ENCODE measurements at places on chromosomes 6 and 20.
A peak's percentile ranks its signal among the peaks of the same experiment; 100 is the strongest.

DNA sequence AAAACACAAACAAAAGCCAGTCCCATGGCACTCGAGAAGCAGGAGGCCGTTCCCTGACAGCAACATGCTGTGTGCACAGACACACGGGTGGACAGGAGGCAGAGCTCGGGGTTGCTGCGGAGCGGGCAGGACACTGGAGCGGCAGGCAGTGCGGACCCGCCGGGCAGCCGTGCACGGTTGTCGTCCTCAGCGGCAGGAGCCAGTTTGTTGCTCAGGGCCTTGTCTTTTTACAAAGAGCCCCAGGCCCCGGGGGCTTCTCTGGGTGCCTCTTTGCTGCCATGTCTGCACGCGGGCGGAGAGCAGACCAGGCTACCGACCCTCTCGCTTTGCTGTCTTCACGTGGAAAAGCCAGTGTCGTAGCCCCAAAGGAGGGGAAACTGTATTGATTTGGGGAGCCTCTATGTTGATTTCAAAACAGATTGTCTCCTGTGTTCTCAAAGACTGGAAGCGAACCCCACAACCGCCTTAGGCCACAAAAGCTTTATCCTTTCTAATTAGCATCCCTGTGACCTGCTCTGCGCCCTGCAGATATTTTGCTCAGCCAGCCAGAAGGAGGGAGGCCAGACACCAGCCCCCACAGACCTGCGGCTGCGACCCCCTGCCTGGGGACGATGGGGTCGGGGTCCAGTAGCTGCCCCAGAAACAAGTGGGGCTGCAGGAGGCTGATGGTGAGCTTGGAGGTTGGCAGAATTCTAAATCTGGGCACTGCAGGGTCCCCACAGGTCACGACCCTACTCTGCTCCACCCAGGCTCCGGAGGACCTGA lies 50.2 kb downstream of the ERMARD start:
- DNase-seq: no peak

GRCh38 chr6:89118931-89119330 lies 1.1 kb upstream of the SRSF12 start:
- DNase-seq: no peak

GRCh38 chr20:2131366-2131765 lies 29.7 kb downstream of the STK35 start:
- peak; percentile 77 for DNase-seq

GRCh38 chr20:63924241-63924640 lies 29.3 kb downstream of the DNAJC5 start:
- no peak for DNase-seq

DNA sequence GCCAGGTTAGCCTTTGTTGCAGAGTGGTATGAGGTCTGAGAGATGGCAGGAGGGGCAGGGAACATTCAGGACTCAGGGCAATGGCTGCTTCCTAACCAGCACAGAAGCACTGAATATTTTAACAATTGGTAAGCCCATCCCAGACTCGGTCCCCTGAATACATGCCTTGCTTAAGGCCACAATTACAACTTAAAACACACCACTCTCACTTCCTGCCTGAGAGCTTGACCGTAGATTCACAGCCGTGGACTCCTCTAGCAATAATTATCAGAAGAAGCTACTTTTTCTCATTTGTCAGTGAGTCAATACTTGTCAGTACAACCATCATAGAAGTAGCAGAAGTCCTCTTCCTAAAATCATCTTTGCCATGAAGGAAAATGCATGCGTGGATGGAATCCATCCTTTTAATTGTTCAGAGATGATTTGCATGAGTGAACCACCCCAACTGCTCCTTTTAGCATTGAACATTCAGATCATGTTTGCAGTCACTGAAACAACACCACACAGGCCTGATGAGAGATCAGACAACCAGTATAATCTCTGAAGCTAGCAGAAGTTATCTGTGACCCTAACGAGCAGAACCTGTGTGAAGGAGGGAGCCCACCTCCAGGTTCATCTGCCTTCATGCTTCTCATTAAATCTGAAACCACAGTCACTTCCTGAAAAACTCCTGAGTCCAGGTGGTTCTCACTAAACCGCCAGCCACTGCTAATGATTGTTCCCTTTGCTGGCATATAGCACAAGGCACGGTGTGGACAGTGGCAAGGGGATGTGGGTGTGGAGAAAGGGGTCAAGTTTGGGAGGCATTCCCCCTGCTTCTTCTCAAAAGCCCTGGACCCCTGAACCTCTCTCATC lies 333.9 kb upstream of the CNR1 start:
- no peak for DNase-seq

DNA sequence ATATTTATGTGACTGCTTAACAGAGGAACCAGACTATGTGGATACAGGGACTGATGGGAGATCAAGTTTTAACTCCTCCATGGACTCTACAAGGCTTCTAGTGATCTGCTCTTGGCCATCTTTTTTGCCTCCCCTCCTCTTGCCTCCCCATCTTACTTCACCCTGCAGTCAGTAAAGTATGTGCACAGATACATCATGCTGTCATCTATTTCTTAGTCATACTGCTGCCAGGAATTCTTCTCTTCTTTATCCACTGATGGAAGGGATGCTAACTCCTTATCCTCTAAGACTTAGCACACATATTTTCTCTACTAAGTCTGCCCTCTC lies 27.6 kb upstream of the FAM83C start:
- DNase-seq: peak; percentile 83

DNA sequence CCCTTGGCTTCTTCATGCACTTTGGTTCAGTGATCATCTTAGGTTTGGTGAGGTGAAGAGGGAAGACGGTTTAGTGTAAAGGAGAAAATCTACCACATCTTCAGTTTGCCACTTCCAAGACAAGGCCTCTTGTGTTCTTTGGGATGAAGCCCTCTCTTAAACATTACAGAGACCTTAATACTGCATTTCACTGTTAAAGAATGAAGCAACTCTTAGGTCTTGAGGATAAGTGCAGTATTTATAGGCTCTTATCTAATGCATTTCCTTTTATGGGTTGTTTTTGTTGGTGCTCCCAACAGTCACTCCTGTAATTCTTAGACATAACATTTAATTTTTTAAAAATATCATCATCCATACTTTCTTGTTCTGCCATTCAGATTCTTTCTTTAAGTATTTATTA lies 139.9 kb upstream of the LAMP5 start:
- peak; percentile 38 for DNase-seq

DNA sequence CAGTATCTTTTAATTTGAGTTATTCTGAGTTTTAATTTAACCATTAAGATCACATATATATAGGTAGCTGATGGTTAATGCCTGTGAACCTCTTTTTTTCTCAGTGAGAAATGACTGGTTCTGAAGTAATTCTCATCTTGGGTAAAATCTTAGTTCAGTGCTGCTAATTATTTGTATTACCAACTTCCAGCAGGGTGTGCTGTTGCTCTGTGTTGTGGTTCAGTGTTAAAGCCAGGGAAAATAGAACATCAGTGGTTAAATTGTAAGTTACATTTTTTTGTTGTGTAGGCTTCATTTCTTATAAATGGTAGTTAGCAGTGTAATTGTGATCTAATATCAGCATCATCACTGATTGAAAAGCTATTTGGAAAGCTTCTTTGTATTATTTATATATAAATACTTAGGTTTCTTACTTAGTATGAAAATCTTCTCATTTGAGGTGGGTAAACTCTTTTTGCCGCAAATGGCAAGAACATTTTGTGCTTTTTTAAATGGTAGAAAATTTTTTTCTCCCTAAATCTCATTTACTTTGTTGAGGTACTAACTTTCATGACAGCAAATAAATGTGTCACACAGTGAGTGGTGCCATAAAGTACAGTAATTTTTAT lies 43.7 kb downstream of the CDC5L start:
- peak; percentile 74 for DNase-seq

DNA sequence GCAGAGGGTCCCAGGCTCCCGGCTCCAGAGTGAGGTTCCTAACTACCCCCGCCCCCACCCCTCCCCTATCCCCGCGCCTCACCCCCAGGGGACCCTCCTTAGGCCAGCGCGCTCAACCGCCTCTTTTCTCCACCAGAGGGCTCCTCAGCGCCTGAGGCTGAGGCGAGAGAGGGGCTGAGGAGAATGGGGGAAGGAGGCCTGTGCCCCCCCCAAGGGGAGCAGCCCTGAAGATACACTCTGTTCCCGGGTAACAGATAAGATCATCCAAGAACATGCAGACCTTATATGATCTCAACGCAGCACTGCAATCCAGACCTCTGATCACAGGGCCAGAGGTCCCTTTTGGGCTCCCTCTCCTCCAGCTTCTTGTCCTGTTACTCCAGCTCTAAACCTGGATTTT lies 43.3 kb upstream of the MRPS10 start:
- no peak for DNase-seq

GRCh38 chr6:75278474-75279077 lies 6.0 kb downstream of the TMEM30A start:
- no peak for DNase-seq

DNA sequence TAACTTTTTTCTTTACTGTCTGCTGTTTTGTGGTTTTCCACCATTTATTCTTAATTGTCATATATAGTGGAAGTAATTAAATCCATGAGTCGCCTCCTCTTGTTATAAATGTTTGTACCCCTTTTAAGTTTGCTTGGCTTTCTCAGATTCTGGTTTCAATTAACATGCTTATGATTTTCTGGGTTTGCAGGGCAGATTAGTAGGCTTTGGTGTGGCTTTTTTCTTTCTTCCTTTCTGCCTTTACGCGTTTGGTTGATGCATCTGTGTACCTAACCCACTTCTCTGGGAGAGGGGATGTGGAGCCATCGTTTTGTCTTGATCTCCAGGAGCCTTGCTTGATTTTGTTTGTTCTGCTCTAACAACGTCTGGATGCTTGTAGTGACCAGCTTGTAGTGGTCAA lies 100.4 kb downstream of the JARID2 start:
- DNase-seq: no peak

DNA sequence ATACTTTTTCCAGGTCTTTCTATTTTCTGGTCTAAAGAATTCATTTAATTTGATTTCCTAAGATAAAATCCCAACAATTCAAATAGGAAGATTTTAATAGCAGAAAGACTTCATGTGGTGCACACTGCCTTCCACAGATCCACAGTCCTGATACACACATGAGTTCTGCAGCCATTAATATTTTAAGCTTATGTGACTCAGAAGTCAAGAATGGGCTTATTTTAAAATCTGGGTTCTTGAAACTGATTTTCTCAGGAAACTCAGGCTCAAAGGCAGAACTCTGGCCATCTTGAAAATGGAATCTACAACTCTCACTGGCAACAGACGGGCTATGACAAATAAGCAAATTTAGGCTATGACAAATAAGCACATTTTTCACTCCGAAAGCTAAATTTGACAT lies 88.2 kb downstream of the COL12A1 start:
- peak; percentile 65 for DNase-seq

DNA sequence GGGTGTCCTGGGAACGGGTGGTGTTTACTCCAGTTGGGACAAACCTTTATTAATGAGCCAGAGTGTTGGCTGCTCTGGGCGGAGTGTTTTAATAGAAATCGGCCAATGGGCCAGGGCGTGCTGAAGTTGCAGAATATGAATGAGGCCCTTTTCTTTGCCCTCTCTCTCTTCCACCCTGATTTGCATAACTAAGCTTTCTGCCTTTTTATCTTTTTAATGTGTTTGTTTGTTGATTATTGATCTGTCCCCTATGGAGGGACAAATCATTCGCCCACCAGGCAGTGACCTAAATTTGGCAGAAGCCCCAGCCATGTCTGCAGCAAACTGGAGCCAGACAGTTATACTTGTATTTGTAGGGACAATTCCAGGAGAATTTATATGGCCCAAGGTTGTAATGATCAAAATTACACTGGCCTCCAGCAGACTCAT lies 420.9 kb downstream of the PREX1 start:
- no peak for DNase-seq

- no peak for DNase-seq
Observed at GRCh38 chr6:48933136-48933535, 529.9 kb downstream of the MMUT start.

DNA sequence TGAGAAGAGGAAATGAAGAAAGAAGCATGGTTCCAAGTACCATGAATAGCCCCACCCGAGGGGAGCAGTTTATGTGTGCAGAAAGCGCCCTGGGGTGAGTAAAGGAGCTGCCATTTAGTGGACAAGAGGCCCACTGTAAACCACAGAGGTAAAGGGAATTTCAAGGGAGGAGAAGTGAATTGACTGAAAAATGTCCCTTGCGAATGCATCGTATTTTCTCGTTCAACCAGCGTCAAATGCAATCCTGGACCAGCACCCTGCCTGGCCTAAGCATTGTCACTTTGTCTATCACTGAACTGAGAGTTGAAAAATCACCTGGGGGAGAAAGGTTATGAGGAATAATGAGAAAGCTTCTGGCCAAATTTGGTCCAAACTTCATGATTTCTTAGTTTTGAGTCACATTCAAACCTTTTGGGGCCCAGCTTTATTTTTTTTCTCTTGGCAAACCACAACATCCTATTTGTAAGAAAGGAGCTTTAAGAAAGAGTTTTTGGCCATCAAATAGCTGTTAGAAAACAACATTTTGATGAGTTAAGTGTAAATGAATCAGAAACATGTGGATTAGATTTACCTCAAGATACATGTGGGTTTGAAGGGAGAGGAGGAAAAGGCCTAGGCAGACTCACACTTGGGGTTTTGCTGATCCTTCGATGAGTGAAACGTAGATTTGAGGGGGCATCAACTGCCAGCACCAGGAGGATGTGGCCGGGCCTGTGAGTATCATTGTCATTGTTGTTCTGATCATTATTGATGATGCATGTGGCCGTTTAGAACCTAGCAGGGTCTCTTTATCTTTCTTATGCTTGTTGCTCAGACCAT lies 214.0 kb downstream of the CLIC5 start:
- DNase-seq: no peak

GRCh38 chr6:81682235-81682795 lies 70.2 kb downstream of the TENT5A start:
- no peak for DNase-seq

DNA sequence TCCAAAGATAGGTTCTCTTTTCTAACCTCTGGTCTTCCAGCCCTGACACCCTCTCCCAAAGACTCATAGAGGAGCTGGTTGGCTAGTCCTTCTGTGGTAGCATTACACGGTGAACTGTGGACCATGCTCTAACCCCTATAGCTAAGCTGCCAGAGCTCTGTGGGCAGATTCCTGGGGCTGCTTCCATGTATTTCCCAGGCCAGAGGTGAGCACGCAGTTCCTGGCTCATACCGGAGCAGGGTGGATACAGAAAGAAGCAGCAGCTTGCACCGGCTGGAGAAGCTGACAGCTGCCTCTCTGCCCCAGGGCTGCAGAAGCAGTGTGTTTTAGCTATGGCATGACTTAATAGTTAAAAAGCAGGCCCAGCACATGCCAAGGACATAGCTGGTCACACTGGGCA lies 84.1 kb upstream of the FOXP4 start:
- no peak for DNase-seq

DNA sequence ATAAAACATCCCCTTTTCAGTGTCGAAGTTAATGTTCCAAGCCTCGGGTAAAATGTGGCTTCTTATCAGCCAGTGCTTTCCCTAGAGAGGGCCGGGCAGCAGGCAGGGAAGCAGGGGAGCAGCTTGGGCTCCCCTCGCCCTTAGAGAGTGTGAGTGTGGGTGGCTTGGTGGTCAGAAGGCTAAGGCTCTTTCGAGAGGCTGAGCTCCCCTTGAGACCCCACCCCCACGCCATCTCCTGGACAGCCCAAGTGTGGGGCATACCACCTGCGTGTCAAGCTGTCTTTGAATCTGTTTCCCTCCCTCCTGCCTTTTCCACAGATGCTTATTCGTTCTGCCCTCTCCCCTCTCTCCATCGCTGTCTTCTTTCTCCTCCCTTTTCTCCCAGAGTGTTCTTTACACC lies 95.1 kb upstream of the FOXP4 start:
- no peak for DNase-seq
